ENCODE measurements at places on chromosomes 3 and 15.

DNA sequence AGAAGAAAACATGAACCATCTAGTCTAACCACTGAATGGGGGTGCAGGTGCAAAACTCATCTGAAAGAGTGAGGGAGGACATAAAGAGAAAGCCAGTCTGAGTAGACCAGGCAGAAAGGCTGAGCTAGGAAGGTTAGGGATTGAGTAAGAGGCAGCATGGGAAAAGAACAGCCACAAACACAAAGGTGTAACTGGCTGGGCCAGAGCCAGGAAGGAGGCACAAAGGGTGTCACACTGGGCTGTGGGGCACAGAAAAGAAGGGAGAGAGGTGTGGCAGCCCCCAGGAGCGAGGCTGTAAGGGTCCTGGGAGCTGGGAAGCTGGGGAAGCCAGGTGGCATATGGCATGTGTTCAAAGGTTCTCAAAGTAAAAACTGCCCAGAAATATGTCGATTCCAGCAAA lies 18.7 kb downstream of the IGSF11 start:
- no peak for DNase-seq

DNA sequence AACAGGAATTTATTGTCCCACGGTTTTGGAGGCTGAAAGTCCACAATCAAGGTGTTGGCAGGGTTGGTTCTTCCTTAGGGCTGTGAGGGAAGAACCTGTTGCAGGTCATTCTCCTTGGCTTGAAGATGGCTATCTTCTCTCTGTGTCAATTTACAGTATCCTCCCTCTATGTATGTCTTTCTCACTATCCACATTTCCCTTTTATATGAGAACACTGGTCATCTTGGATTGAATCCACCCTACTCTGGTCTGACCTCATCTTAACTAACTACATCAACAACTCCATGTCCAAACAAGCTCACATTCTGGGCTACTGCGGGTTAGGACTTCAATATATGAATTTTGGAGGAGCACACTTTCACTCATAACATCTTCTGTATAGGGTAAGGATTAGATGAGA lies 61.9 kb downstream of the CLDN1 start:
- DNase-seq, result no peak

- DNase-seq, result no peak
Measured at GRCh38 chr3:195774917-195775316, 36.8 kb downstream of the MUC4 start.

DNA sequence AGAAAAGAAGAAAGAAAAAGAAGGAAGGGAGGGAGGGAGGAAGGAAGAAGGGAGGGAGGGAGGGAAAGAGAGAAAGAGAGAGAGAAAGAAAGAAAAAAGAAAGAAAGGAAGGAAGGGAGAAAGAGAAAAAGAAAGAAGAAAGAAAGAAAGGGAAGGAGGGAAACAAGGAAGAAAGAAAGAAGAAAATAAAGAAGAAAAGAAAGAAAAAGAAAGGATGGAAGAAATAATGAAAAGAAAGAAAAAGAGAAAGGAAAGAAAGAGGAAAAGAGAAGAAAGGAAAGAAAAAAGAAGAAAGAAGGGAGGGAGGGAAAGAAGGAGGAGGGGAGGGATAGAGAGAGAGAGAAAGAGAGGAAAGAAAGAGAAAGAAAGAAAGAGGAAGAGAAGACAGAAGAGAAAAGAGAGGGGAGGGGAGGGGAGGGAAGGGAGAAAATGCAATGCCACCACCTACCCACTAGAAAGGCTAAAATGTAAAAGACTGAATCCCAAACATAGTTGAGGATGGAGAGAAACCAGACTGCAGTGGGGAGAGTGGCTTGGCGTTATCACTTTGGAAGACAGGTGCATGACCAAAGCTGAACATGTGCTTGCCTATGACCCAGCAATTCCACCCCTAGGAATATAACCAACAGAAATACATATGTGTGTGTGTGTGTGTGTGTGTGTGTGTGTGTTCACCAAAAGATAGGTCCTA lies 66.9 kb upstream of the KLF13 start:
- no peak for DNase-seq

DNA sequence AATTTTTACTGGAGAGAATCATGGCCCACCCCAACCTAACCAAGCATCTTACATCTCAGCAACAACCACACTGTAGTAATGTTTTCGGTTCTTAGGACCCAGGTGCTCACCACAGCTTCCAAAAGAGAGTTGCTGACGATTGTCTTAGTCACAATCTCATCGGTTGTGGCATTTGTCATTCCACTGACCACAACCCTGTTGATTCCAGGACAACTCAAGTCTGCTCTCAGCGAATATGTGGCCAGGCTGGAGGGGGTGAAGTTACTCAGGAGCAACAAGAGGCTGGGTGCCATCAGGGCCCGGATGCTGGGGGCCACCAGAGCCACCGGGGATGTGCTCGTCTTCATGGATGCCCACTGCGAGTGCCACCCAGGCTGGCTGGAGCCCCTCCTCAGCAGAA lies 25.9 kb downstream of the GALNT15 start:
- DNase-seq, result no peak

DNA sequence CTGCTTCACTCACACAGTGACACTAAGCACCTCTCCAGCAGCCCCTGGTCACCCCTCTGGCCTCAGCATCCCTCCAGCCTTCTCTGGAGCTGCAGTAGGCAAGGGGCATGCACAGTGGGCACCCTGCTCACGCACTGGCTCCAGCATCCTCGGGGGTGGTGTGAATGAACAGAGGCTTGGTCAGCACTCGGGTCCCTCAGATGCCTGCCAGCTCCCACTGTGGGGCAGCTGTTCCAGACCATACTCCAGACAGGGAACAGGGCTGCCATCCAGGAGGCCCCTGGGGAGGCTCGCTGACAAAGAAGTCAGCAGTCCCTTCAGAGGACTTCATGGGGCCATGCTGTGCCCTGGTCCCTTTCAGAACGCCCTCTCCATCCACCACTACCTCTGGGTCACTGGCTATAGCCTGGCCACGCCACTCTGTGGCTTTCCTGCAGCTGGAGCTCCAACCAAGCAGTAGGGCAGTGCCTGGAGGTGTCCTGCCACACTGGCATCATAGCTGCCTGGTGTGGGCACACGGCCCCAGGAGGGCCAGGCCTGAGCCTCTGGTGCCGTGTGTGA lies 26.3 kb downstream of the ALS2CL start:
- no peak for DNase-seq

DNA sequence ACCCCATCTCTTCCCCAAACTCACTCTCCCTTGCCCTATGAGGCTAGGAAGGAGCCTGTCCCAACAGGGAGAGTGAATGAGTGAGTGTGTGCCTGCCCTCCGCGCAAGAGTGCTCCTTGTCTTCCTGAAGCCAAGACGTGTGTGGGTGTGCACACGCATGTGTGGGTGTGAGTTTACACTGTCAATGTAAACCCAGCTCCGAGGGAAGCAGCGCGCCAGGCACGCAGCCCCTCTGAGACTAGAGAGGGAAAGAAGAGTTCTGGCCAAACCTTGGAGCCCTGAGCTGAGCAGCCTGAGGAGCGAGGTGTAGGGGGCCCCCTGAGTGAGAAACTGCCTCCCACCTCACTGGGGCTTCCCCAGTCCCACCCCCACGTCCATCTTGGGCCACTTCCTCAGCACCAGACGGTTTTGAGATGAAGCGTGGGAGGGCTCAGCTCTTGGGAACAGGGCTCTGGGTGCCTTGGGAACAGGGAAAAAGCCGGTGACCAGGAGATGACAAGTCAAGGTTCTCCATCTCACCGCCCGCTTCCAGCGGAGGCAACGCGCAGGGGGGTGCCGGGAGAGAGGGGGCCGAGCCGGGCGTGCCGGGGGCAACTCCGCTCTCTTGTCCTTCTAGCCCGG lies 5.1 kb downstream of the MECOM start:
- DNase-seq, result no peak

DNA sequence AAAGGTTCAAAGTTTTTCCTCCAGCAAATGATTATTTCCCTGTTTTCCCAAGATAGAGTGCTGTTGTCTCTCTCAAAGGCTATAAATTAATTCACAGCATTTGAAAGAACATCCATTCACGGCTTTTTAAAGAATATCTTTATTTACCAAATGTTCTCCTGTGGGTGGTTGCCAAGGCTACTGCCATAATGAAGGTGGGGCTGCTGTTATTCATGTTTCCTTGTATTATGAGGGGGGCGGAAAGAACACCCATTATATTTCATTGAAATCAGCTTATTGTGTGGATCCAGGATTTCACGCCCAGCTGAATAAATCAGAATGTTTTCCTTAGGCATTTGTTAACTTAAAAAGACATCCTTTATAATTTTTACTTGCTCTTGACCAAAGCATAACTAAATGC lies 10.1 kb downstream of the SRP14 start:
- DNase-seq, result no peak

DNA sequence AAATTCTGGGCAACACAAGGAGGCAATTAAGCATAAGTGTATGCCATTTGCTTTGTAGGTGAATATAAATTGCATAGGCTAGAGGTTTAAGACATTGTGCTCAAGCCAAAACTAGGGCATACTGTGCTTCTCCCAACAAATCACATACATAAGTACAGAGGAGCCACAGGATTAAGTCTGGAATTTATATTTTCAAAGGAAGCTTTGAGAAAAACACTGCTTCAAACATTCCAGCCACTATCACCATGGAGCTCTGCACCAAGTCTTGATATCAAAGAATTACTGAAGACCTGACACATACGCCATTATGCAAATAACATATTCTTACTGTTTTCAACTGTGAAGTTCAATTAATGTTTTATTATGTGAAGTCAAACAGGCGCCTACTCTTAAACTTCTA lies 119.4 kb upstream of the NPHP3 start:
- DNase-seq, result no peak

DNA sequence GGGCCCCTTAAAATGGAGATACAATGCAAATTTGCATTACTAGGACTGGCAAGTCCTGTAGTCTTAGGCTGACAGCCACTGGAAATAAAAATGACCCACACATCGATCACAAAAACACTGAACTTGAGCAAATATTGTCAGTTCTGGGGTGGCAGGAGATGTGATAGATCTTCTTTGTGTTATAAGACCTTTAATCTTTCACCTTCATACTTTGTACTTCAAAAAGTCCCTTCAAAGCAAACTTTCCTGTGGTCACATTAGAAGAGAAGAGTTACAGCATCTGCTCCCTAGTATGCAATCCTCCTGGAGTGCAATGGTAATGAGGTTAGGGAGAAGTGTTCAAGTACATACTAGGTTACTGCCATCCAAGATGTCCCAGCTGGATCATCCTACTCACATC lies 149.4 kb upstream of the KCNMB2 start:
- no peak for DNase-seq

DNA sequence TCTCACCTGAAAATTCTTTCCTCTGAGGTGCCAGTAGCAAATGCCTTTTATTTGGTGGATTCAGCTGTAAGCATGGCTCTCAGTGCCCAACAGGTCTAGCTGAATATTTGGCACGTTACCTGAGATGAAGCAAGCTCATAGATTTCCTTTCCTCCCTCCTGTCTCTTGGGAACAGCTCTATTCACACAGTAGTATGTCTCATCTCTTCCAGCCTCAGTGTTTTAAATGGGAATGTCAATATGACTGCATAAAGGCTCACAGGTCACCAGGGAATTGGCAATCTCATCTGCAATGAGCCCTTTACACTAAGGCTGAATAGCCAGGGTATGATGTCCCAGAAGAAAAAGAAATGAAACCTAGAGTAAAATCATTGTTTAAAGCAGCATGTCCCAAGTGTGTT lies 733.5 kb downstream of the NTRK3 start:
- no peak for DNase-seq

- no peak for DNase-seq
Measured at GRCh38 chr3:57158813-57159738, 6.1 kb downstream of the IL17RD start.

DNA sequence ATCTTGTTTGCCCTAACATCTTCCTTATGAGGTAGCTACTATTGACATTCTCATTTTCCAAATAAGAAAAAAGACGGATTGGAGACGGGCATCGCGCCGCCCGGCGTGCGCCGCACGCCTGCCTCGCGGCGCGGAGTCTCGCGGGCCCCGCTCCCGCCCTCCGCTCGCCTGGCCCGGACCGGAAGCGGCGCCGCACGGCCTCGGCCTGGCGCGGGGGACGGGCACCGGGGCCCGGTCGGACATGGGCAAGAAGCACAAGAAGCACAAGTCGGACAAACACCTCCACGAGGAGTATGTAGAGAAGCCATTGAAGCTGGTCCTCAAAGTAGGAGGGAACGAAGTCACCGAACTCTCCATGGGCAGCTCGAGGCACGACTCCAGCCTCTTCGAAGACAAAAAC lies 112.0 kb downstream of the IL12A start:
- no peak for DNase-seq

GRCh38 chr15:94247789-94248638 lies 16.7 kb downstream of the MCTP2 start:
- no peak for DNase-seq

GRCh38 chr15:51780636-51781035 lies 29.2 kb downstream of the TMOD2 start:
- DNase-seq, result no peak

- DNase-seq, result no peak
Measured at GRCh38 chr3:129586746-129587430, 19.6 kb downstream of the PLXND1 start.

GRCh38 chr3:147392625-147392946 lies 13.8 kb downstream of the ZIC4 start:
- no peak for DNase-seq

GRCh38 chr3:129502641-129503408 lies 25.6 kb upstream of the RHO start:
- no peak for DNase-seq

DNA sequence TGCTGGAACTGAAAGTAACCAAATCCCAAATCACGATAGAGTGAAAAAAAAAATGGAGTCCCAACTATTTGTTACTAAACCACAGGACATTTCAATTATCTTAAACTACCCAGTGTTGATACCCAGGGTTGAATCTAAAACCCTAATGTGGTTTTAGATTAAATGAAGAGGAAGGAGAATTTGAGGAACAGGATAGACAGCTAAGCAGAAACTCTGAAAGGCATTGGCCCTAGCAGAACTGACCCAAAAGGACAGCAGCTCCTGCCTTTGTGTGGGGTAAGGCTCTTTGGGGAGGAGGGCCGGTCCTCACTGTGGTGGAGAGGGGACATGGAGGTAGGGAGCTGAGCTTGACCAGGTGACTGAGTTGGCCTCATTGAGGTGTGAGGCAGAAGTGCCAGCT lies 30.7 kb upstream of the SNRK start:
- DNase-seq, result no peak

GRCh38 chr3:106814231-106814630 lies 563.0 kb upstream of the CCDC54 start:
- no peak for DNase-seq

DNA sequence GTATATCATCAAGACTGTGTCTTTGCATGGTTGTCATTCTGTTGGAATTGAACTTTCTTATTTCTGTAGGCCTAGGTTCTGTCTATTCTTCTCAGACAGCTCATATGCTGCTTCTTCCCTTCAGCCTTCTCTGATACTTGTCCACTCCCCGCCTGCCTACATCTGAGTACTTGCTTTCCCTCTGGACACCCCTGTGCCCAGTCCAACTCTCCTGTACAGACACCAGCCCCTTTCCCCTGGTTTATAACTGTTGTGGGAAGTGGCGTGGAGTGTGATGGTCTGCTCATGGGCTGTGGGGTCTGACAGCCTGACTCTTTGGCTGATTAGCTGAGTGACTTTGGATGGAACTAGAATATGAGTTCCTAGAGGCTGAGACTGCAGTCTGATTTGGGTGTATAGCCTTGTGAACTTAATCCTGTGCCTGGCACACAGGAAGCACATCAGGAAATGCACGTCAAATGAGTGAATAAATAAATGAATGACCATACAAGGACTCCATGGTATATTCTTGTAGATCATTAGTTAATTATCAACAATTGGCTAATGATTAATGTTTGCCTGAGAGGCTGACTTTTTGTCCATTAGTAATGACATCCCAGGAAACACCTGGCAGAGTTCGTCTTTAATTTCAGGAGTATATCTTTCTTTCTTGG lies 11.8 kb downstream of the CACNA1D start:
- no peak for DNase-seq
